ENCODE measurements at places on chromosomes 2 and 18.

DNA sequence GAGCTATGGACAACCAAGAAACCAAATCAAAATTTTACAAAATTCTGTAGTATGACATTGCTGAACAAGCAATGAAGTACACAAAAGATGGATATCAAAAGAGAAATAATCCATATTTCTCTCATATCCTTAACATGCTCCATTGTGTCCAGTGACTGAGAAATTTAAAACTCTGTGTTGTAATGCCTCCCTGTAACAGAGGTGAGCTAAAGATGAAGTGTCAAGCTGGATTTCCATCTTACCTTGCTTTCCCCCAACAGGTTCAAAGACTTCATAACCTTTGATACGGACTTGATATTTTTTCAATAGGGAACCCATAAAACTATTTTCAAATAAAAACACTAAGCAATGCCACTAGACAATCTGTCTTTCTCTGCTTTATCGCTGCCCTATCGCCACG lies 95.7 kb upstream of the SERTAD2 start:
- no peak for ATAC-seq

GRCh38 chr18:10320791-10321190 lies 133.6 kb upstream of the APCDD1 start:
- ATAC-seq = no peak

GRCh38 chr2:150806336-150806735 lies 318.9 kb upstream of the RND3 start:
- no peak for ATAC-seq

GRCh38 chr18:54608028-54608642 lies 17.1 kb downstream of the DYNAP start:
- no peak for ATAC-seq

GRCh38 chr18:62339106-62339988 lies 14.2 kb downstream of the TNFRSF11A start:
- ATAC-seq = peak; percentile 94

DNA sequence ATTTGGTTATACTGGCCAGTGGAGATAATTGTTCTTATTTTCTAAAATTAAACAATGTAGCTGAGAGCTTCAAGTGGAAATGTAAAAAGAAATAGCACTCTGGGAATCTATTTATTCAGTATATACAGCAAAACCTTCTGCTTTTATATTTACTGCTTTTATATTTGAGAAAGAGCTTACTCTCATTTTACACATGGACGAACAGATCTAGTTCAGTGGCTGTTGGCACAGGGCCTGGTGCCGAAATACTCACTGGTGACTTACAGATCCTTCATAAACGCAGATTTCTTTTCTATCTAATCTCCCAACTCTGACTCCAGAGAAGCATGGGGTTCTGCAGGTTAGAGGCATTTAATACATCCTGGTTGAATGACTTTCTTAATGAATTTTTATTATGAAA lies 266.2 kb downstream of the ASXL3 start:
- ATAC-seq = no peak

- ATAC-seq = no peak
These were observed 241.3 kb downstream of the MREG start for GRCh38 chr2:215772003-215772402.
